Endothelial cell of umbilical vein (primary cell): ENCODE measurements at places on chromosomes 16 and 17. TPM values are rescaled to one million over a fixed set of nuclear protein-coding genes. Genes with fewer than 3 reads are reported as not detected.

The RHBDL1 gene
- total RNA-seq: 1.8 TPM in 2 replicates

The KRT12 gene
- not detected in 2 replicates for total RNA-seq

The ADAMTS18 gene
- total RNA-seq: 2.7 and 27.5 TPM in 2 replicates

The HOXB13 gene
- not detected in 2 replicates for total RNA-seq

The KRTAP17-1 gene
- total RNA-seq: not detected in 2 replicates

- H3K27ac ChIP-seq: no peak overlapping the region
- no peaks in the 10 kb centered on the region for H3K27me3 ChIP-seq
- no peaks in the 10 kb centered on the region for H3K4me1 ChIP-seq
- H3K4me3 ChIP-seq: no peak overlapping the region
- no peaks in the 10 kb centered on the region for H3K36me3 ChIP-seq
- no peak for DNase-seq
Observed at GRCh38 chr16:27950206-27950887, 113.2 kb downstream of the GSG1L start.

GRCh38 chr16:17470908-17471718 is at the start of gene XYLT1:
Gene XYLT1 (minus strand): TSS chr16:17470960. CDS start chr16:17470796, 164 bp downstream.
- no peaks in the 10 kb centered on the region for H3K4me1 ChIP-seq
- no peak for DNase-seq
- no peak within 1 kb of the TSS for H3K27ac ChIP-seq
- peaks cover 20% of the 10 kb centered on the region for H3K27me3 ChIP-seq
- no peaks in the 10 kb centered on the region for H3K36me3 ChIP-seq

- no peaks in the 10 kb centered on the region for H3K27me3 ChIP-seq
- no peaks in the 10 kb centered on the region for H3K36me3 ChIP-seq
- H3K4me3 ChIP-seq: no peak overlapping the region
- no peak overlapping the region for H3K27ac ChIP-seq
- peaks cover 5% of the 10 kb centered on the region for H3K4me1 ChIP-seq
Observed at GRCh38 chr17:409308-409847, 56.8 kb upstream of the RPH3AL start.

DNA sequence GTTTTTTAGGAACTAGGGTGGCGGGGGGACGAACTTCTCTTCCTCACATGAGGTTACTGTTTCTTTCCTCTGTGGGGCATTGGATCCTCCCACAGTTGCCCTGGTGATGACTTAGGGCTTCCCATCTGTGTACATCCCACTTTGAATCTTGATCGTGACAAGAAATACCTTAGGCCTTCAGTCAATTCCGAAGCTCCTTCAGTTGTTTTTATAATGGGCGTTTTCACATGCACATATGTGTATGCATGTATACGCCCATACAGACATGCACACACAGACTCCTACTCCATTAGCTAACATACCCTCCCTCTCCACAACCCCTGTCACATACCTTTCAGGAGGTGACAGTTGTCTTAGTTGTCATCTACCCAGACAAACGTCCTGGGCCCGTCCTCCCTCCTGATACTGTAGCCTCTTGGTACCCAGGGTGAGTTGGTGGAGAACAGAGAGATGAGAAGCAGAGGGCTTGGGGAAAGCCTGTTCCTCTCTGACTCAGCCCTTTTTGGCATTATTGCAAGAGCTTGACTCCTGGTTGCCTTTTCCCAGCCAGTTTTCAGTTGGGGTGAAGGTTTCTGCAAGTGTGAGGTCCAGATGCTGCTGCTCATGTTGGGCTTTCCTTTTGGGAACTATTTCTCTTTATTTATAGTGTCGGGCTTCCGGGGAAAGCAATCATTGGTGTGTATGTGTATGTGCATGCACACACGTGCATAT is 2.2 kb upstream of the AOC2 start:
- no peak overlapping the region for H3K27ac ChIP-seq
- no peaks in the 10 kb centered on the region for H3K4me1 ChIP-seq
- H3K36me3 ChIP-seq: peaks cover 47% of the 10 kb centered on the region
- no peaks in the 10 kb centered on the region for H3K27me3 ChIP-seq

DNA sequence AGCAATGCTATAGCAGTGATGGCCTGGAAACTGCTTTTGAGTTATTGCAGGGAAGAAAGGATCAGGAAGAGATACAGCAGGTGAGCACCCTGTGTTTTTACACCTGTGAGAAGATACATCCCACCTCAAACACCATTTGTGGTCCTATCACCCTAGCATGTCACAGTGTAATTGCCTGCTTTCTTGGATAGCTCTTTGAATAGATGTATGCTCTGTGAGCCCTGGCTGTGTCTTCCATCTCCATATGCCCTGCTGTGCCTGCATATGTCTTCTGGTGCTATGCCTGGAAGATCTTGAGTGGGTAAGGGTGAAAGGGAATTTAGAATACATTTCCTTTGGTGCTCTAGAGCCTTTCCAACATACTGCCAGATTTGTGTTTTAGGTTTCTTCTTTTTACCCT is 15.5 kb downstream of the HLF start:
- H3K4me1 ChIP-seq: no peaks in the 10 kb centered on the region
- no peak for DNase-seq
- H3K27me3 ChIP-seq: no peaks in the 10 kb centered on the region
- H3K4me3 ChIP-seq: no peak overlapping the region
- H3K36me3 ChIP-seq: no peaks in the 10 kb centered on the region
- H3K27ac ChIP-seq: no peak overlapping the region

GRCh38 chr17:6576038-6576785 is 19.9 kb upstream of the PITPNM3 start:
- H3K4me1 ChIP-seq: peaks cover 14% of the 10 kb centered on the region
- H3K27me3 ChIP-seq: no peaks in the 10 kb centered on the region
- peaks cover 2% of the 10 kb centered on the region for H3K36me3 ChIP-seq
- H3K4me3 ChIP-seq: no peak overlapping the region

DNA sequence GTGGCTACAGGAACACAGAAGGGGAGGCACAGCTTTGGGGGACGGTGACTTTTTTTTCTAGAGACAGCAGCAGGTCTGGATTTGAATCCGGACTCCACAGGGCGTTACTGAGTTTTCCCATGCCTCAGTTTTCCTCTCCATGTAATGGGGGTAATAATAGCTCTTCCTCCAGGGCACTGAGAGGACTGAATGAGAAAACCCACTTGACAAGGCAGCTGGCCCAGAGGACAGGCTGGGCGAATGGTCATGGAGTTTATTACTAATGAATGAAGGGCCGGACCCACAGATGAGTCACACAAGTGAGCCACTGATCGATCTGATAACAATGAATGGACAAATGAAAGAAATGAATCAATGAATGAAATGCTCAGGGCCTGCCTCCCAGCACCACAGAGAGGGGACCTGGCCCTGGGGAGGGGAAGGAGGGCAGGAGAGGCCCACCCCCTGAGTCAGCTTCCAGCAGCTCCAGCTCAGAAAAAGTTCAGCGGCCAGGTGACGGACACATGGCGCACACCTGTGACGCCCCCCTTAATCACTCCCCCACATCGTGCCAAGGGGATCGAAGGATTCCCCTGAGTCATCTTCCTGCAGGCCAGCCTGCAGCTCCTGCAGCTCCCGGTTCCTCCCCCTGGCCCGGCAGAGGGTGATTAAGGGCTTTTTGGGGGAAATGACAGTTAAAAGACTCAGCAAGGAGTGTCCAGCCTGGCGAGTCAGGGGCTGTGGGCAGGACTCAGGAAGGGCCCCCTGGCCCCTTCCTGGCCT is 54.3 kb downstream of the SOCS1 start:
- H3K4me3 ChIP-seq: no peak overlapping the region
- no peaks in the 10 kb centered on the region for H3K36me3 ChIP-seq
- H3K27me3 ChIP-seq: no peaks in the 10 kb centered on the region
- peak overlapping the region; percentile 79 for H3K27ac ChIP-seq
- DNase-seq: peak; percentile 87

DNA sequence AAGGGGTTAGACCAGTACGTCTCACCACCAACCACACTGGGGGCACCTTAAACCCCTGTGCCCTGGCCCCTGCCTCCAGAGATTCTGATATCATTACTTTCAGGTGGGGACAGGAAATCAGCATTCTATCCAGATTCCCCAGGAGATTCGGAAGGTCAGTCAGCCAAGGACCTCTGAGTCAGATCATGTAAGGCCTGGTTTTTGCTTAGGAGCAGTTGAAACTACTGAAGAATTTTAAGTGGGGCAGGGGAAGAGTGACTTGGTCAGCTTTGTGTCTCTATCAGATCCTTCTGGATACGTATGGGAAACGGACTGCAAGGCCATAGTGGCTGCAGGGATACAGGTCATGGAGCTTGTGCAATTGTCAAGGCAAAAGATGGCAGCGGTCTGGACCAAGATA is 9.0 kb downstream of the EMP2 start:
- no peaks in the 10 kb centered on the region for H3K4me1 ChIP-seq
- DNase-seq: no peak

- no peaks in the 10 kb centered on the region for H3K36me3 ChIP-seq
- H3K4me1 ChIP-seq: no peaks in the 10 kb centered on the region
- no peak overlapping the region for H3K4me3 ChIP-seq
- H3K27ac ChIP-seq: no peak overlapping the region
Observed at GRCh38 chr17:1147664-1148063, 32.1 kb downstream of the ABR start.

DNA sequence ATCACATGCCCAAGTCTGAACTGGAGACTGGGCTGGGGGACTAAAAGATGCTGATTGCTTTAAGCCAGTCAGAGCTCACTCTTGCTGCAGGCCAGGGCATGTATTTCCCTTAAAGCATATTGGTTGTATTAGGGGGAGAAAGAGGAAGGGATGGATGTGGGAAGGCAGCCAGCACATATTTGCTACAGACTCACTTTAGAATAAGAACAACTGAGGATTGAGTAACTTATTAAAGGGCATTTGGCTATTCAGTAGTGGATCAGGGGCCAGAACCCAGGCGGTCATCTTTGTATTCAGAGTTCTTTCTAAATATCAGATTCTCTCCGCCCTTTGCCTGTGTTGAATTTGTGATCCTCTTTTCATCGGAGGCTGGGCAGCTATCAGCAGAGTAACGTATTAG is 231.7 kb downstream of the HAPSTR1 start:
- H3K36me3 ChIP-seq: no peaks in the 10 kb centered on the region
- H3K4me3 ChIP-seq: no peak overlapping the region
- DNase-seq: no peak
- H3K27me3 ChIP-seq: no peaks in the 10 kb centered on the region
- no peaks in the 10 kb centered on the region for H3K4me1 ChIP-seq
- H3K27ac ChIP-seq: no peak overlapping the region

DNA sequence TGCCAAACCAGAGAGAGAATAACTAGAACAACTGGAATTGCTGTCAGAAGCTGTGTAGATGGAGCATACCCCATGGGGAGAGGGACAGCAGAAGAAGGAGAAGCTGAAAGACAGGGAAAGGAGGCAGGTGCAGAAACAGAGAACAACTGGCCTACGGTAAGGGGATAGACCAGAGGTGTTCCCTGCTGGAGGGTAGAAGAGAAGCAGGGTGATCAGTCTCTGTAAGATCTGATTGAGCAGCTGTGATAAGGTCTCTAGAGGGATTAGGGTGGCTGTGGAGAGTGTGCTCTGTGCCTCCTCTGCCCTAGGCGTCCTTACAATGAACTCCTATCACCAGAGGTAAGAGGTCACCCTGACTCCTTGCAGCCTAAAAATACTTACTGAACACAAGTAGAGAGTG is 30.4 kb upstream of the HS3ST3B1 start:
- H3K4me3 ChIP-seq: no peak overlapping the region
- H3K27ac ChIP-seq: no peak overlapping the region
- DNase-seq: no peak
- no peaks in the 10 kb centered on the region for H3K27me3 ChIP-seq
- H3K4me1 ChIP-seq: no peaks in the 10 kb centered on the region
- no peaks in the 10 kb centered on the region for H3K36me3 ChIP-seq

DNA sequence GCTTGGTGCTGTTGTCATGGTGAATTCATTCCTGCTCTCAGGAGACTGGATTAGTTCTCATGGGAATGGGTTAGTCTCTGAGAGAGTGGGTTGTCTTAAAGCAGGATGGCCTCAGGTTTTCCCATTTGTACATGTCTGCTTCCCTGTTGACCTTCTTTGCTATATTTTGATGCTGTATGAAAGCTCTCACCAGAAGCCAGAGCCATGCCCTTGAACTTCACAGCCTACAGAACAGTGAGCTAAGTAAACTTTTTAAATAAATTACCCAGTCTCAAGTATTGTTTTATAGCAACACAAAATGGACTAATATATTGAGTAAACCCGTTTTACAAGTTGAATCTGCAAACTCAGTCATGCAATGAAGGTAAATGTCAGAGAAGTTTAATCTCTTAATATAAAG is 66.8 kb downstream of the CDRT15 start:
- H3K27me3 ChIP-seq: no peaks in the 10 kb centered on the region
- H3K4me1 ChIP-seq: no peaks in the 10 kb centered on the region
- no peak overlapping the region for H3K4me3 ChIP-seq
- no peak for DNase-seq
- H3K27ac ChIP-seq: no peak overlapping the region

DNA sequence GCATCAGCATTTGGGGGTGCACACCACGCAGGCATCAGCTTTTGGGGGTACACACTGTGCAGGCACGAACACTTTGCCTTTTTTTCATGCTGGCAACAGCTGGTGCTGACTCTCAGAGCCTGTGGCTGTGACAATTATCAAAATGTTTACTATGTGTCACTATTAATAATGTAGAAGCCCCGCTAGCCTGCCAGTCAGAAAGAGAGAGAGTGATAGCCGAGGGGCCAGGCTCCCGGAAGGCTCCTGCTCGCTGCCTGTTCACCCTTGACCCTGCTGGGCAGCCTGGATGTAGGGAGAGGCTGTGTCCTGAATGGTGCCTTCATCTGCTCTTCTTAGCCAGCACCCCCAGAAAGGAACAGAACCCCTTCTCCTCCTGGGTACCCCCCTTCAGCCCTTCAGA is 61.9 kb downstream of the SDK2 start:
- H3K4me1 ChIP-seq: no peaks in the 10 kb centered on the region
- no peak overlapping the region for H3K4me3 ChIP-seq
- no peaks in the 10 kb centered on the region for H3K27me3 ChIP-seq
- DNase-seq: no peak
- no peak overlapping the region for H3K27ac ChIP-seq
- no peaks in the 10 kb centered on the region for H3K36me3 ChIP-seq

GRCh38 chr16:66516808-66517585 is 32.9 kb downstream of the TK2 start:
- peaks cover 81% of the 10 kb centered on the region for H3K4me1 ChIP-seq
- no peaks in the 10 kb centered on the region for H3K36me3 ChIP-seq
- peak overlapping the region; percentile 97 for H3K27ac ChIP-seq

DNA sequence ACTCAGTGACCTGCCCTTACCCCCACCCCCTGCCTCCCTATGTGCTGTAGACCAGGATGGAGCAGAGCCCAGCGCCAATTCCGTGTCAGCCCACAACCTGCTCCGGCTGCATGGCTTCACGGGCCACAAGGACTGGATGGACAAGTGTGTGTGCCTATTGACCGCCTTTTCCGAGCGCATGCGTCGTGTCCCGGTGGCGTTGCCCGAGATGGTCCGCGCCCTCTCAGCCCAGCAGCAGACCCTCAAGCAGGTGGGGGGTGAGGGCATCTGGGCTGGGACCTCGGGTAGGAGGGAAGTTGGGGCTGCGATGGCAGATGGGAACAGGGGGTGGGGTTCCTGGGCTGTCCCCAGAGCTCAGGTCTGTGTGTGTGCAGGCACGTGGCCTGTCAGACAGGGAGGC is 6.3 kb upstream of the CACNA1G start:
- no peak overlapping the region for H3K27ac ChIP-seq
- no peaks in the 10 kb centered on the region for H3K4me1 ChIP-seq
- DNase-seq: no peak
- no peak overlapping the region for H3K4me3 ChIP-seq
- peaks cover 5% of the 10 kb centered on the region for H3K36me3 ChIP-seq
- peaks cover 14% of the 10 kb centered on the region for H3K27me3 ChIP-seq
